ENCODE measurements at places on chromosomes 3 and 15. TPM values are rescaled to one million over a fixed set of nuclear protein-coding genes. Genes with fewer than 3 reads are reported as not detected.

CNTN3 gene
- total RNA-seq: 0.58 TPM

PARP6 gene
- total RNA-seq: 25.9 TPM

ATP13A5 gene
- total RNA-seq: not detected

ANKUB1 gene
- total RNA-seq: not detected

CADM2 gene
- not detected for total RNA-seq

RARB gene
- total RNA-seq: 37.2 TPM

FEZF2 gene
- not detected for total RNA-seq

ROBO2 gene
- not detected for total RNA-seq

PLEKHO2 gene
- total RNA-seq: 30.8 TPM

RASGRF1 gene
- 5.2 TPM for total RNA-seq

OPA1 gene
- total RNA-seq: 41.2 TPM

BLM gene
- total RNA-seq: 7.5 TPM

CTXN2 gene
- total RNA-seq: not detected

GOLGA8S gene
- total RNA-seq: not detected

CTXND1 gene
- not detected for total RNA-seq

PPP1R14D gene
- not detected for total RNA-seq

GMNC gene
- not detected for total RNA-seq

KIF7 gene
- total RNA-seq: 12.8 TPM

SEMA6D gene
- 2.9 TPM for total RNA-seq

DUOXA2 gene
- not detected for total RNA-seq

PSTPIP1 gene
- total RNA-seq: 0.18 TPM

SLC12A8 gene
- total RNA-seq: 21.9 TPM

RGMA gene
- total RNA-seq: under 0.01 TPM

CCR8 gene
- total RNA-seq: not detected

CAPN3 gene
- 0.35 TPM for total RNA-seq

Measured in myometrial cell (primary cell).